ENCODE measurements at places on chromosomes 7 and 10.

- DNase-seq: no peak
Observed at GRCh38 chr10:36017137-36017536, 375.0 kb upstream of the FZD8 start.

- no peak for DNase-seq
Observed at GRCh38 chr10:131667047-131667446, 233.8 kb upstream of the PPP2R2D start.

GRCh38 chr10:43409385-43410109 is 561 bp upstream of the HNRNPF start:
- peak; percentile 55 for DNase-seq

DNA sequence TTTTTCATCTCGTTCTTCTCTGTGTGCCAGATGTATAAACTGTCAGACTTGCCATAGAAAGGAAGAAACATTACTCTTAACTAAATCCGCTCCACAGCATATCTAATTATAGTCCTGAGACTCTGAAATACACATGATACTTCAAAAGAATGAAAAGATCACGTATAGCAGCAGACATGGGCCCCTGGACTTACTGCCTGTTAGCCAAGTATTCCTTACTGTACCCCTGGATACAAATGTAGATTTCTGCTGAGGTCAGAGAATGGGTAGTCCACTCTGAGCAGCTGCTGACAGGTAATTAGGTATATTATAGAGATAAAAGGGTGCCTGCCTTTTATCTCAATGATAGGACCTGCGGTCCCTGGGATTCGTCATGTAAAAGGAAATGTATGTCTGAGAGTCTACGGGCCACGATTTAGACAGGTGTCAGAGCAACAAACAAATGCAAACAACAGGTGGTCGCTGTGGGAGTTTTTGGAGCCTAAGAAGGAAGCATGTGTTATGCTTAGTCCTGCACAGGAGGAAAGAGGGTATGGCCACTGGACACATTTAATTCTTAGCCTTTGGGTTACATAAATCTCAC is 69.4 kb downstream of the VOPP1 start:
- DNase-seq: no peak

DNA sequence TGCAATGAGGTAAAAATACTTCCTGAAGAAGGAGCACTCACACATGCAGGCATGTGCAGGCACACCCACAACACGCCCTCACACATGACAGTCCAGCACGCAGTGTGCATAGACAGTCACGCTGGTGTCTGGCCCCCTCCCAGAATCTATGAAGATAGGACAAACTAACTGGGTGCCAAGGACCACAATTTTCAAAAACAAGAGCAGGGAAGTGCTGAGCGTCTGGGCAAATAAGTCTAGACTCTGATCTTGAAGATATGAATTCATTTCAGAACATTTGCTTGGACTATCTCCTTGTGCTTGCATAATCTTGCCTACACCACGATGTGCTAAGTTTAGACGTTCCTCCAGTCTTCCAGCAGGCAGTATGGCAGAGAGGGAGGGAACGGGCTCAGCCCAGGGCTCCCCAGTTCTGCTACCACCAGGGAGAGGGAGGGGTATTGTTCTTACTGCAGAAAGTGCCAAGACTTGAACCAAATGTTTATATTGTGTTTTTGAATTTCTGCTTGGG is 276.5 kb upstream of the KLF6 start:
- DNase-seq: no peak

DNA sequence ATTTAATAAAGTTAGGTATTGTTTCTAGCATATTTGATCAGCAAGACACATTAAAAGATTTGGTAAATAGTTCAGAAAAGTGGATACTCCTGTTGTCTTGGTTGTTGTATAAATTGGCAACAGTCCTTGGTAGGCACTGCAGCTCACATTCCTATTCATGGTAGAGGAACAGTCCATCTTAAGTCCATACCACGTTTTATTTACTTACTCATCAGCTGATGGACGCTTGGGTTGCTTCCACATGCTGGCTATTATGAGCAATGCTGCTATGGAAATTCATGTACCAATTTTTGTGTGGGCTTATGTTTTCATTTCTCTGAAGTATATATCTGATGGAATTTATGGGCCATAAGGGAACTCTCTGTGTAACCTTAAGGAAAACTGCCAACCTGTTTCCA is 43.3 kb downstream of the C10orf120 start:
- no peak for DNase-seq

DNA sequence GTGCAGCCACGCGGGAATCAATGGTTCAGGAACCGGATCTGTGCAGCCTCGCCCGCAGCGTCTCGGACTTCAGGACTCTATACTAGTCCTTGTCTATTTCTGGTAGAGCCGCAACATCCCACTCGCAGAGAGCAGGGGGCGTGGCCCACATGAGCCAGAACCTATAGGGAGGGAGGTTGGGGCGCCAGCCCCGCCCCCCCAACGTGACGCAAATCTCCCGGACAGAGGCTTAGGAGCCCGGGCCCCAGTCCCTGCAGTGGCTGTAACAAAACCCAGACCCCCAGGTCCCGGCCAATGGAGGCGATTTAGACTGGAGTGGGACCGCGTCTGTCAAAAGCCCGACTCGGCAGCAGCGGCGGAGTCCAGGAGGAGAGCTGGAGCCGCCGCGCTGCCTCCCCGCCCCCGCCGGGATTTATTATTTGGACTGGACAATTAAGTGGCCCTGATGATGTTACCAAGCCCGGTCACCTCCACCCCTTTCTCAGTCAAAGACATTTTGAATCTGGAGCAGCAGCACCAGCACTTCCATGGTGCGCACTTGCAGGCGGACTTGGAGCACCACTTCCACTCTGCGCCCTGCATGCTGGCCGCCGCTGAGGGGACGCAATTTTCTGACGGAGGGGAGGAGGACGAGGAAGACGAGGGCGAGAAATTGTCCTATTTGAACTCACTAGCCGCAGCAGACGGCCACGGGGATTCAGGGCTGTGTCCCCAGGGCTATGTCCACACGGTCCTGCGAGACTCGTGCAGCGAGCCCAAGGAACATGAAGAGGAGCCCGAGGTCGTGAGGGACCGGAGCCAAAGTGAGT is at the start of gene NKX2-3:
TSS of gene NKX2-3 (plus strand) at position 256 of the 809 bp plus-strand sequence. CDS start at position 446, 190 bp downstream.
- DNase-seq: no peak

DNA sequence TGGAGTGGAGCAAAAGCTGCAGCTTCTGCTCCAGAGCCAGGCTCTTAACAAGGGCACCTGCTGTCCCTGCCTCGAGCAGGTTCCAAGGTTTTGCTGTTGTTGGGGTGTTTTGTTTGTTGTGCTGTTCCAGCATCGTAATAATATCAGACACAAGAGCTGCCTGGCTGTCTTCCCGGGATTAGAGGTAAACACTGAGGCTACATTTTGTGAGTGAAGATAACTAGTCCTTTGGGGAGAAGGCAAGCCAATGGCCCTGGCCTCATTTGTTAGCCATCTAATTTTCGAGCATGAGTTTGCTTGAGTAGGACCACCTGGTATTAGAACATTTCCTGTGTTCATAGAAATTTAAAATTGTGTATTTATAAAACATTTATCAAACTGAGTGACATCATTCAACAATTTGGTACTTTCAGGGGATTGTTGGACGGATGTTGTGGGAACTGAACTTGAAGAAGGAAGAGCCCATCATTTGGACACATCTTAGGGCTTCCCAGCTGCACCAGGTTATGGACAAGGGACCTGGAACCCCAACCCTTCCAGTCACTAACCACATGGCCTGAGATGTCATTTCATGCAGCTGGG is 555.0 kb downstream of the TNS3 start:
- no peak for DNase-seq

GRCh38 chr10:100340948-100341847 is 5.8 kb upstream of the SCD start:
- no peak for DNase-seq

- DNase-seq: no peak
Observed at GRCh38 chr7:50591480-50592438, 26.6 kb upstream of the DDC start.
